Colonic mucosa (tissue), 4 donors: ENCODE measurements at places on chromosomes 13 and 19. TPM values are rescaled to one million over a fixed set of nuclear protein-coding genes. Genes with fewer than 3 reads are reported as not detected.
A peak's percentile ranks its signal among the peaks of the same experiment; 100 is the strongest.

- no peak for DNase-seq
Observed at GRCh38 chr13:37602733-37603381, 4.3 kb upstream of the POSTN start.

The TJP3 gene
- 296 TPM for total RNA-seq

- no peak for DNase-seq
Observed at GRCh38 chr19:11921852-11922495, 2.9 kb upstream of the ZNF700 start.

- peak; percentile 88 for DNase-seq
Observed at GRCh38 chr19:14418856-14419105, 360 bp downstream of the DDX39A start.

GRCh38 chr13:97752961-97753668 lies 200.4 kb upstream of the IPO5 start:
- no peak for DNase-seq

DNA sequence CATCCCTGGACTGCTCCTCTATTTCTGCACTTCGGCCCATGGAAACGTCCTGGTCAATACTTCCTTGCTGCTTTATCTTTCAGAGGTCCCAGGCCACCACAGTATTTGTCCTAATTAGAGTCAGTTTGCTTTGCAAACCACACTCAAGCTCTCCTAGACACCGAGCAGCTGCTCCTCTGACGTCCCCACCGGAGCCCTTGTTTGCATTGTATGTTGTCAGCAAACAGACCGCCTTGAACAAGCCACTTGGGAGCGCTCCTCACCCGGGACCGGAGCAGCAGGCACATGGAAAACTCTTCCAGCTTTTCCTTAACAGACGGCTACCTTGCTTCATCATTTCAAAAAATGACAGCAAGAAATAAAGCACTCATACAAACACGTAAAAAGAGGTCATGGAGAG lies 51.5 kb upstream of the GTF3A start:
- DNase-seq = peak; percentile 76

The CYP2F1 gene
- total RNA-seq = not detected

GRCh38 chr13:68834375-68834774 lies 1273.3 kb upstream of the ATXN8OS start:
- no peak for DNase-seq

The CEBPA gene
- 67.1 TPM for total RNA-seq

- no peak for DNase-seq
Observed at GRCh38 chr13:97302611-97303010, 80.5 kb downstream of the MBNL2 start.

The CALR3 gene
- total RNA-seq = not detected

- DNase-seq = peak; percentile 33
Observed at GRCh38 chr19:29771708-29772414, 39.9 kb upstream of the CCNE1 start.

- peak; percentile 46 for DNase-seq
Observed at GRCh38 chr13:76991432-76991795, 467 bp upstream of the CLN5 start.

- DNase-seq = no peak
Observed at GRCh38 chr19:10740798-10741197, 22.9 kb downstream of the DNM2 start.

DNA sequence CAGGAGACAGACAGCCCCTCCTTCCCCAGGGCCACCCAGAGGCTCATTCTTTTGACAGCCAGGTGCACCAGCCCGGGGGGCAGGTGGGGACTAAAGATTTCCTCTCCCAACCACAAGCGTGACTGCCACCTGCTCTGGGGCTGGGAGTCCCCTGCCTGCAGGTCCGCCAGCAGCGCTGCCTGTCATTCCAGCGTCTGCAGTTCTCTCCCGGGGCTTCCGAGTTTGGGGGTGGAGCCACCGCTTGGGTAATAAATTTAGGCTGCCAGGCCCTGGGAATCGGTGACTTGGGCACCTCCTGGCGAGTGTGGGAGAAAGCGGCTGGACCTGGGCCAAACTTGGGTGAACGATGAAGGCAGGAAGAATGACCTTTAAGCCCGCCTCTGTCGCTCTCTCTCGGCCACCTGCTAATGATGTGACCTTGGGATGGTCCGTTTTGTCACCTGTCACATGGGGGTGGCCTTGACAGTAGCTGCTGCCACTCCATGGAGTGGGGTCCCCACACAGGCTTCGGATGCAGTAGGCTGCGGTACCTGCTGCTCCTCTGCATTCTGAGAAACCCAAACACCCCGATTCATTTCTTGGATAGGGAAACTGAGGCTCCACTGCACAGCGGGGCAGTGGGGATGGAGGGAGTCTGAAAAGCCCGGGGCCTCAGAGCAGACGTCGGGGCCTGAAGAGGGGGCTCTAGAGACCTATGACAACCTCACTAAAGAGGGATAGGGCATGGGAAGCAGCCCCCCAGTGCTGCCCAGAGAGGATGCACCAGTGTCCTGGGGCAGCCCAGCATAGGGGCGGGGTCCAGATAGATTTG lies 12.8 kb downstream of the FUT6 start:
- DNase-seq = peak; percentile 90

DNA sequence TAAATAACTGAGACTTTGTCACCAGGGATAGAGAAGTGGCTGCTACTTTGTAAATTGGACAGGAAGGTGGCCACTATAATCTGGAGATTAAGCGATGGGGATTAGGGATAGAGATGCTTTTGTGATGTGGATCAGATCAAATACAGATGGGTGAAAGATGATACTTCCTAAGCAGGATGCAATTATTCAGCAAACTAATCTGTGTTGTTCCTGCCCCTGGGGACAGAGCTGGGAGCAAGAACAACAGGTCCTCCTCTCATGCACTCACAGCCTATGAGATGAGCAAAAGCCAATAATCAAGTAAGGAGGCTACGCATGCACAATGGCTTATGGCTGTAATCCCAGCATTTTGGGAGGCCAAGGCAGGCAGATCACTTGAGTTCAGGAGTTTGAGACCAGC lies 4.6 kb downstream of the RGL3 start:
- no peak for DNase-seq
